Stimulated activated CD4-positive, alpha-beta T cell treated with anti-CD3 and anti-CD28 coated beads, Interleukin-15, amount 100 ng/mL, for 48 hours (primary cell): ENCODE measurements at places on chromosomes 1 and 21.

DNA sequence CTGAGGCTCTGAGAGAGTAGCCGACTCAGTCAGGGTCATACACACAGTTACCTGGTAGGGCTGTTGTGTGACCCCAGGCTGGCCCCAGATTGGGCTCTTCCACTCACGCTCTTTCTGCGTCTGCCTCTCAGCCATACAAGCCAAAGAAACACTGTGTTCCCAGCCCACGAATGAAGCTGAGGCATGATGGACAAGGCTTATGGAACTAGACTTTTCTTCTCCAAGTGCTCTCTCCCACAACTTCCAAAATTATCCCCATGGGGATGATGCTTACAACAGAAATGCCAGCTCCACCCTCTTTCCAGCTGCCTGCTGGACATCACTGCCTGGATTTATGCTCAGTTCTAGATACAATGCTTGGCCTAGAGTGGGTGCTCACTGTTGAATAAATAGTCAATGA, 102.8 kb upstream of the JUN start:
- no peak for DNase-seq

- DNase-seq = peak; percentile 82
Observed at GRCh38 chr1:16960560-16961296, 19.7 kb downstream of the MFAP2 start.

GRCh38 chr1:58785442-58786058, 1.7 kb upstream of the JUN start:
- DNase-seq = peak; percentile 7

- no peak for DNase-seq
Observed at GRCh38 chr1:231857609-231858135, 231.1 kb downstream of the DISC1 start.

GRCh38 chr1:25642574-25643108, 26.1 kb downstream of the MAN1C1 start:
- peak; percentile 59 for DNase-seq

DNA sequence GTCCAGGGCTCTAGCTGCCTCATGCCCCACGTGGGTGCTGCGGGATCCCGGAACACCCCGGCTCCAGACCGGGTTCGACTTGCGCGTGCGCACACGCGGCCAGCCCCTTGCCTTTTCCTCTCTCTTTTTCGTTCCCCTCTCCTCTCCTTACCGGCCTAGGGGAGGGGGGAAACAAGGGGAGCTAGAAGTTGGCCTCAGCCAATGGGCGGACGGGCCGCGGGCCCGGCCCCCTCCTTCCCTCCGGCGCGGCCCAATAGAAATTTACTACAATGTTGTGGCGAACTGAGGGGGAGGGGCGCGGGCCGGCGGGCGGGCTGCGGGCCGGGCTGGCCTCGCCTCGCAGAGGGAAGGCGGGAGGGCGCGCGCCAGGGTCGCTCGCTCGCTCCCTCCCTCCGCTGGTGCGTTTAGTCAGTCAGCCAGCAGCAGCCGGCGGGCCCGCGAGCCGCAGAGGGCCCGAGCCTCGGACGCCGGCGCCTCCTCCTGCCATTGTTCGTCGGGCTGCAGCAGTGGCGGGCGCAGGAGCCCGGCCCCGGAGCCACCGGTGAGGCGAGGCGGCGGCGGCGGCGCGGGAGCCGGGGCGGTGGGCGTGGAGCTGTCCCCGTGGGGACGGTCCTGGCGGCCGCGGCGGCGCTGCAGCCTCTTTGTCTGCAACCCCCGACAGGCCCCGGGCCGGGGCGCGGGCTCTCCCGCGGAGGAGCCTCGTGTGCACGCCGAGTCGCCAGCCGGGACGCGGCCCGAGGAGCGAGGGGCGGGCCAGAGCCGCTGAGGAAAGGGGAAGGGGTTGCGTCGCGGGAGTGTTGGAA, at the start of gene EPB41:
TSS of gene EPB41 (plus strand) at position 342 of the 803 bp plus-strand sequence. CDS start 72,869 bp downstream, outside the sequence.
- DNase-seq = peak; percentile 89

GRCh38 chr21:26842974-26843932, 2.0 kb downstream of the ADAMTS1 start:
- no peak for DNase-seq

DNA sequence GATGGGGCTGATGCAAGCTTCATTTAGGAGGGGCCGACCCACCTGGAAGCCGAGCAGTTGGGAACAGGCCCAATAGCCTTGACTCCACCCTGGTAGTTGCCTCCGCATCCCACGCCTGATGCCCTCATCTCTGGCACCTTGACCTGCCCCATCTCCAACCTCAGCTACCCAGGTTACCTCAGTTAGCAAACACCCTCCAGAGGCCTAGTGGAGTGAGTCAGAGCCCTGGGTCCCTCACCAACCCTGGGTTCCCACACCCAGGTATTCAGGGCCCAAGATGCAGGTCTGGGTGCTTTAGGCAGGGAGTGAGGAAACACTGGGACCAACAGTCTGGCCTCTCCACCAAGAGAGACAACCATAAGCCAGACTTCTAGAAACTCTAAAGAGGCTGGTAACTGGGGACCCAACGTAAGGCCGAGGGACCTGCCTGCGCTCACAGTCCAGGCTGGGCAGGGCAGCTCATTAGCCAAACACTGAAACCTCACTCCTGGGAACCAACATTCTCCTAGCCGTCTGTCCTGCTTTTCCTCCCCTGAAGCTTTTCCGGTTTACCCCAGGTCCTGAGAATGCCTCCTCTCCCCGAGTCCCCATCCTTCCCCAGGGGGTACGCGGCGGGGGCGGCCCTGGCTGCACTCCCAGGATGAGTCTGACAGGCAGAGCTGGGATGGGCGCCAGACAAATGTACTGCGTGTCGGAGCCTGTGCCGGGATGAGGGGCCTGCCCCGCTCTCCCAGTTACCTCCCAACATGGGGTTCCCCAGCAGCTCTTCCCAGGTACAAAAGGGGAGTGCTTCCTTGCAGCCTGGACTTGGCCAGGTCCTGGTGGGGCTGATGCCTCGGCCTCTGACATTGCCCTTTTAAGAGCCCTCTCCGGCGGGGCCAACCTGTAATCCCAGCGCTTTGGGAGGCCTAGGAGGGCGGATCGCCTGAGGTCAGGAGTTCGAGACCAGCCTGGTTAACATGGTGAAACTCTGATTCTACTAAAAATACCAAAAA, 8.9 kb upstream of the CELSR2 start:
- no peak for DNase-seq

GRCh38 chr1:6097824-6098223, 52.1 kb downstream of the KCNAB2 start:
- no peak for DNase-seq

- no peak for DNase-seq
Observed at GRCh38 chr1:4700801-4701200, 46.4 kb downstream of the AJAP1 start.

GRCh38 chr1:219805191-219805590, 123.2 kb downstream of the SLC30A10 start:
- DNase-seq = no peak

DNA sequence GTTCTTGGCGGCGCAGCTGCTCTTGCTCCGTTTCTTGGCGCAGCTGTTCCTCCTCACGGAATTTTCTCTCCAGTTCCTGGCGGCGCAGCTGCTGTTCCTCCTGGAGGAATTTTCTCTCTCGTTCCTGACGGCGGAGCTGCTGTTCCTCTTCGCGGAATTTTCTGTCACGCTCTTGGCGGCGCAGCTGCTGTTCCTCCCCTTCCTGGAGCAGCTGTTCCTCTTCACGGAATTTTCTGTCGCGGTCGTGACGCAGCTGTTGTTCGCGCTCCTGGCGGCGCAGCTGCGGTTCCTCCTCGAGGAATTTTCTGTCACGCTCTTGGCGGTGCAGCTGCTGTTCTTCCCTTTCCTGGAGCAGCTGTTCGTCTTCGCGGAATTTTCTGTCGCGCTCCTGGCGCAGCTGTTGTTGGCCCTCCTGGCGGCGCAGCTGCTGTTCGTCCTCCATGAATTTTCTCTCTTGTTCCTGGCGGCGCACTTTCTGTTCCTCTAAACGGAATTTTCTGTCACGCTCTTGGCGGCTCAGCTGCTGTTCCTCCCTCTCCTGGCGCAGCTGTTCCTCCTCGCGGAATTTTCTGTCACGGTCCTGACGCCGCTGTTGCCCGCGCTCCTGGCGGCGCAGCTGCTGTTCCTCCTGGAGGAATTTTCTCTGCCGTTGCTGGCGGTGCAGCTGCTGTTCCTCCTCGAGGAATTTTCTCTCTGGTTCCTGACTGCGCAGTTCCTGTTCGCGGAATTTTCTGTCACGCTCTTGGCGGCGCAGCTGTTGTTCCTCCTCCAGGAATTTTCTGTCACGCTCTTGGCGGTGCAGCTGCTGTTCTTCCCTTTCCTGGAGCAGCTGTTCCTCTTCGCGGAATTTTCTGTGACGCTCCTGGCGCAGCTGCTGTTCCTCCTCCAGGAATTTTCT, 7.0 kb downstream of the TCHH start:
- no peak for DNase-seq

- DNase-seq = no peak
Observed at GRCh38 chr1:160548960-160549664, 26.1 kb upstream of the SLAMF6 start.

DNA sequence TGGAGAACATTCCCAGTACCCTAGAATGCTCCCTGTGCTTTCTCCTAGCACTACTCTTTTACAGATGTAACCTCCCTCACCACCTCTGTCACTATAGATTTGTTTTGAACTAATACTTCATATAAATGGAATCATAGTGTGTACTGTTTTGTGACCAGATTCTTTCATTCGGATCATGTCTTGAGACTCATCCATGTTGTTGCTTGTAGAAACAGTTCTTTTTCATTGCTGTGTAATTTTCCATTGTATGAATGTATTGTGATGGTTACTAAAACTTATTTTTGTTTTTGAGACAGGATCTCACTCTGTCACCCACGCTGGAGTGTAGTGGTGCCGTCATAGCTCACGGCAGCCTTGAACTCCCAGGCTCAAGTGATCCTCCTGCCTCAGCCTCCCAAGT, 2.7 kb downstream of the MAST2 start:
- no peak for DNase-seq

- DNase-seq = no peak
Observed at GRCh38 chr1:171884475-171884874, 43.2 kb downstream of the DNM3 start.

GRCh38 chr1:217343907-217344306, 287.0 kb downstream of the GPATCH2 start:
- DNase-seq = no peak

GRCh38 chr1:76142771-76143540, 68.4 kb downstream of the ST6GALNAC3 start:
- DNase-seq = no peak

- no peak for DNase-seq
Observed at GRCh38 chr21:31180256-31181081, 142.2 kb upstream of the KRTAP19-8 start.

- no peak for DNase-seq
Observed at GRCh38 chr1:40383095-40383487, 9.6 kb downstream of the SMAP2 start.

DNA sequence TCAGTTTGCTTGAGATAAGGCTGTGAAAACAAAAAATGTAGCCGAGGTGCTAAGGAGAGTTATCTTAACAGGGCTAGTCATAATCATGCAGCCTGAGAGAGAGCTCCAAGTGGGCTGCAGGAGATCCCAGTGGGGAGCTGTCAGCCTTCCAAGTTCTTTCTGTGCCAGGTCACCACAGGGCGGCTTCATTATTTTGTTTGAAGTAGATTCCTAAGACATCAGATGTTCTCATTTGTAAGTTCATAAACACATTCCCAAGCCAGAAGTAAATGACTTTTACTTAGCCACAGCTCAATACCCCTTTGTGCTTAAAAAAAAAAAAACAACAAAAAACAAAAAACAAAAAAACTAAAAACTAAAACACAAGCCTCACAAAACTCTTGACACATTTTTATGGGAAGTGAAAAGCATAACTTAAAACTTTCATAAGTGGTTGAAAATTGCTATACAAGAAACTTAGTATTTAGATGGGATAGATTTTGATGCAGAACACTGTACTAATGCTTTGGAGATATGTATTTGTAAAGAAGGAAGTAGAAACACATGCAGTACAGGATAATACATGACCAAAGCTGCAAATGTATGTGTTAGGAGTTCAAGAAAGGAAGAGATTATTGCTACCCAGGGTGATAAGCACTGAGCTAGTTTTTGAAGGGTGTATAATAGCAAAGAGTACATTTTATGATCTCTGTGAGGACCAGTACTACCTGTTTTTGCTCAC, 8.6 kb downstream of the CDC14A start:
- DNase-seq = no peak

DNA sequence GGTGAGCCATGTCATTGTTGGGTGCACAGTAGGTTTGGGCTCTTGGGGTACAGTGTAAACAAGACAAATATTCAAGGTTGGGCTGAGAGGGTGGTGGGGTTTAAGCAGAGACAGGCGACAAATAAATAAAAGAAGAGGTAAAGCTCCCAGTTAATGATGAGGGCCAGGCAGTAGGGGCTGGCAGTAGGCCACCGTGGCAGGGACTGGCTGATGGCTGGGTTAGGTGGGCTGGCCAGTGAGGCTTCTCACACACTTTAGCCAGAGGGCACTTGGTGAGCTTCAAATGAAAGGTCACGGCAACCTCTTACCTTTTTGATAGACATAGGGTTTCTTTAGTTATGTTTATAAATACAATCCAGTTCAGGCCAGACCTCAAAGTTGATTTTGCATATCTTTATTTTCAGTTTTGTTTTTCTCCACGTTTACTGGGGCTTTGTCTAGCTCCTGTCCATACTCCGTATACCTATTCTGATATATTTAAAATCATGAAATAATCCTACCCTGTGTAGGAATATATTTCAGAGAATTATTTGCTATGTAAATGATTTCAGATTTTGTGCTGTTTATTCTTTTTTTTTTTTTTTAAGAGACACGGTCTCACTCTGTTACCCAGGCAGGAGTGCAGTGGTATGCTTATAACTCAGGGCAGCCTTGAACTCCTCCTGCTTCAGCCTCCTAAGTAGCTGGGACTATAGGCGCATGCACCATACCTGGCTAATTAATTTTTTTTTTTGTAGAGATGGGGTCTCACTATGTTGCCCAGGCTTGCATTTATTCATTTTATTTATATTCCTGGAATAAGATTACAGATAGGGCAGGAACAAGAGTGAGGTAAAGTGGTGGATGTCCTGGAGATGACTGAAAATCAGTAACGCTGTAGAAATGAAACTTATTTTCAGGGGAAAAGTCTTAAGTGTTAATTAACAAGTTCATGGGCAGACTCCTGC, 122.7 kb downstream of the RYR2 start:
- DNase-seq = no peak

DNA sequence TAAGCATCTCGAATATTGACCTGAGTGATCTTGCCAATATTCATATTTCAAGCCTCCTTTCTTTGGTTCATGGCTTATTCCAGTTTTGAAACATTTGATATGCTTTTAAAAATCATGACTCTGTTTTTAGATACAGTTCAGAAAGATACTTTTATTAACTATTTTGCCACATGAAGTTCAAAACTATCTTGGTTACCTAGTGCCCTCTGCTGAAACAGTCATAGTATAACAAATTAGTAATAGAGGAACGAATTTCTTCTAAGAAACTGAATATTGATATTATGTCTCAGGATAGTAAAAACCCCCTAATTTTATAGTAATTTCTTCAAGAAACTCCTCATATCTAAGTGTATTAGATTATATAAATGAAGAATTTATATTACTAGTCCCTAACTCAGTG, 52.6 kb upstream of the RC3H1 start:
- no peak for DNase-seq

- DNase-seq = no peak
Observed at GRCh38 chr1:234593771-234594504, 16.0 kb downstream of the IRF2BP2 start.

GRCh38 chr1:55012661-55013060, 13.9 kb downstream of the BSND start:
- no peak for DNase-seq
